Stimulated activated CD4-positive, alpha-beta T cell treated with anti-CD3 and anti-CD28 coated beads, Interleukin-12 subunit alpha, Interleukin-12 subunit beta, amount 100 ng/mL, for 4 hours (primary cell): ENCODE measurements at places on chromosomes 2 and 18.

DNA sequence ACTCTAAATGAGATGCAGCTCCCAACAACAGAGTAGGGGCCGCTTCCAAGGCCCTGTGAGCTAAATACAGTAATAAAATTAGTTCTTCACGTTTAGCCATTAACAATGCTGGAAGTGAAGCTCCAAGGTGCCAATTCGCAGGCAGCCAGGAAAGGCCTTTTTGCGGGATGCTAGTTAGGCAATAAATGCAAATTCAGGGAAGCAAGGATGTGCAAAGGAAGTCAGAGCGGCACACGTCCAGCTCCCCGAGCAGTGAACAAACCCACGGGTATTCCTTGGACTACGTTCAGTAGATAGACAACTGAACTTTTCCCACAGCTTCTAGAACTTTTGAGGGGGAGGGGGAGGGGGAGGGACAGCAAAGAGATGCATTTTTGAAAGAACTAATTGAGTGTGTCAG lies 6.9 kb downstream of the ZNF516 start:
- DNase-seq = no peak

- no peak for DNase-seq
Measured at GRCh38 chr2:19979932-19980331, 10.0 kb downstream of the WDR35 start.

- DNase-seq = no peak
Measured at GRCh38 chr2:960061-960736, 9.6 kb downstream of the SNTG2 start.

DNA sequence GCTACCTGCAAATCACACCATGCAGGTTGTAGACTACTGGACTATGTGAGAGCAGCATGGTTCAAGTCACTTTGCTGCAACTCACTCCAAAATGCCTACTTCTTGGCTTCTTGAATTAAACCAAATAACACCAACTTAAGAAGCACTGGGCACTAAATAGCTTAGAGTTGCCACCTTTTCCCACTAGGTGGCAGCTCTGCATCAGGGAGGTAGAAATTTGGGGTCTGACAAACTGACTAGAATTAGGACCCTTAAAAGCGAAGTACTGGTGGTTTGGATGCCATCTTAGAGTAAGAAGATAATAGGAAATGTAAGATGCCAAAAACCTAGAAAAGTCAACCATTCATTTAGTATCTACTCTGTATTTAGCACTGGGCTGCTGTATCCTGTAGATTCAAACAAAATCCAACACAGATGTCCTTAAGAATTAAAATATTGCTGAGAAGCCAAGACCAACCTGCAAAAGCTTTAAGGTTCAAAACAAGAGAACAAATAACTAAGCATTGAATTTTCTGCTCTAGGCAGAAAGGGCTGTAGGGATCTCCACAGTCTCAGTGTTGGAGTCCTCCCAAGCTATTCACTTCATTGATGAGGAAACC lies 65.5 kb downstream of the CCBE1 start:
- DNase-seq = no peak

DNA sequence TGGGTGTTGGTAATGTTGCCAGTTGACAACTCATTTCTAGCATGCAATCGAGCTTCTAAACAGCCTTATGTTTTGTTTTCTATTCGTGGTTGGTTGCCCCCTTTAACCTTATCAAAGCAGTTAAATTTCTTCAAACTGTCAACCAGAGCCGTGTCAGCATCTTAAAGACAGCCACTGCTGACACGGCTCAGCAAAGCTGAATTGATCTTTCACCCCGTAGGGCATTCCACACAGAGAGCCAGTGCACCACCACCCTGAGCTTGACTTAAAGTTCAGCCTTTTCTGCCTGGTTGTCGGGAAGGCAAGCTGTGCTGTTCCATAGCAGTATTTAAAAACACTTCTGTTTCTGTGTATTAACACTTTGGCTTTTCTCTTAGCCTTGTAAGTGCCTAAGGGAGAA lies 355.0 kb upstream of the CHST9 start:
- no peak for DNase-seq

DNA sequence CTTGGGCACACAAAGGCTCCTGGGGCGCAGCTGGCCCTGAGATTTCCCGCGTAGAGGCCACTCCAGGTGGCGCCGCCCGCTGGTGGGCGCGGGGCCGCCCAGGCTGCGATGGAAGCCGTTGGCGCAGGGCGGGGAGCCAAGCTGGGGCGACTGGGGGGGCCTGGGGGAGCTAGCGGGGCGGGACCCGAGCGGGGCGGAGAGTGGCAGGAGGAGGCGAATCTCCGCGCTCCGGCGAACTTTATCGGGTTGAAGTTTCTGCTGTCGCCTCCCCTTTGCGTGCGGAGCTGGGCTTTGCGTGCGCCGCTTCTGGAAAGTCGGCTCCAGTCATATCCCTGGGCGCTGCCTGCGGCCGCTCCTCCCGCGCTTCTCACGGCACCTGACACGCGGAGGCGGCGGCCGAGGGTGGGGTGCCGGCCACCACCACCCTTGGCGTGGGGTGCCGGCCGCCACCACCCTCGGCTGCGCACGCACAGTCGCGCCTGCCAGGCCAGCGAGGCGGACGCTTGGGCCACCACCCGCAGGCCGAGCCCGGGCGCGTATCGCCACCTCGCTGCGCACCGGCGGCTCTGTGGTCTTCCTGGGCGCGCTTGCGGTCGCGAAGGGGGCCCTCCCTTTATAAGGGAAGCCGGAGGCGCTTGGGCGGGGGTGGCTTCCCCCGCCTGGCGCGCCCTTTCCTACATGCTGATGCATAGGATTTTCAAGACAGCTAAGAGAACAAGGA lies 919 bp upstream of the CYP1B1 start:
- DNase-seq = peak; percentile 68

GRCh38 chr2:67574230-67574629 lies 177.1 kb downstream of the ETAA1 start:
- DNase-seq = no peak

DNA sequence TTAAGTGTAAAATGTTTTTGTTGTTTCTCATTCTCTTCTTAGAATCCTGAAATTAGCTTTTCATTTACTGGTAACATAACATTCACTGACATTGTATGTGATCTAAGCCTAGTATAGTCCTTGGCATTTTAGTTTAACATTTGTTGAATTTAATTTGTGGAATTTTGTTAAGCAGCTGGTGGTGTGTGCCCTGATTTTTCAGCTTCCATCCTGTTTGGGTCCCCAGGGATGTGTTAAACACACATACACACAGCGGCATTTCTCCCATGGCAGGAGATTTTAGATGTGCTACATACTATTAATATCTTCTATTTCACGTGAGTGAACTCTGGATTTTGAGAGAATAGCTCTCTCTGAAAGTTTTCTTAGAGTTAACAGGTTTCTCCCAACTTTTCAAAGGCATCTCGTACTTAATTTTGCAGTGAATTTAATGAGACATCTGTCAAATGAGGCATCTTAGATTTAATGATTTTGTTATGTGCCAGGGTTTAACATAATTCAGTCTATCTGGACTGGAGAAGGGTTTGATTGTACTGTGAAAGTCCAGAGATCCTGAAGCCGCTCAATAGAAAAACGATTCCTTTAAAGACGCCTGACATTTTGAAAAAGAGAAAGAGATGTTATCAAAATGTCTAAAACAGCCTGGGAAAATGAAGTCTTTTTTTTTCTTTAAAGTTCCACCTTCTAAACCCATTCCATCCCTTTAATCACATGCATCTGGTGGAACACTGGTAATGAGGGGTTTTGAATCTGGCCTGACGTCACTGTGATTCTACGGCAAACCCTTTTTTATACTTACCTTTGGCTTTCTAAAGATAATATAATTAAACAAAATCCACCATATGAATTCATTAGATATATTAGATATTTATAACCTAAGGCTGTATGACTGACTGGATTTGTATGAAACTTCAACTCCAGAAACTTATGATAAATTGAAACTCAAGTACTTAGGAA lies 6.8 kb downstream of the PHLPP1 start:
- no peak for DNase-seq

DNA sequence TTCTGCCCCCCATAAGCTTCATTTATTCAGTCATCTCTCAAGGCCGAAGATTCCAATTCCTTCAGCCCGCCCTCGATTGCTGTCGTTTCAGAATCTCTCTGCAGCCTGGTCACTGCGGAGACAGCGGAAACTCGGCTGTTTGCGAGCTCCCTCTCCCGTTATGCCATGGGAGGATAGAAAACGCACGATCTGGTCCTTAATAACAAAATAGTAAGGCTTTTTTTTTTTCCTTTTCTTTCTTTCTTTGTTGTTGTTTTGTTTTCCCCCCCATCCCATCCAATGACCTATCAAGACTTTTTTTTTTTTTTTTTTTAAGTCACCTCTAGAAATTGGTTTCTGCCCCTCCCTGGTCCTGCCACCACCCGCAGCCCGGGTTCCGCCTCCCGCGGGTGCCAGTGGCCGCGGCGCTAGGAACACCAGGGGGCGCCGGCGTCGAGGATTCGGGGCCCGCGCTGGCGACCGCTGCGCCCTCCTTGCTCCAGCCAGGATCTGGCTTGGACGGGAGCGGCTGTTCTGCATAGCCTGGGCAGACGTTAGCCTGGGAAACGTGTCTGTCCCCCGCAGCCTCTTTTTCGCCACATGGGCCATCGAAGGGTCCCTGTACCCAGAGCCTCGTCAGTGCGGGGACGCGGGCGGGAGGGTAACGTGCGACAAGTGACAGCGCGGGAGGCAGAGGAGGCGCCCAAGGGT lies 10.1 kb downstream of the CPLX4 start:
- peak; percentile 73 for DNase-seq
